AG09309 (cell line): ENCODE measurements at places on chromosomes 12 and 14.
A peak's percentile ranks its signal among the peaks of the same experiment; 100 is the strongest.

DNA sequence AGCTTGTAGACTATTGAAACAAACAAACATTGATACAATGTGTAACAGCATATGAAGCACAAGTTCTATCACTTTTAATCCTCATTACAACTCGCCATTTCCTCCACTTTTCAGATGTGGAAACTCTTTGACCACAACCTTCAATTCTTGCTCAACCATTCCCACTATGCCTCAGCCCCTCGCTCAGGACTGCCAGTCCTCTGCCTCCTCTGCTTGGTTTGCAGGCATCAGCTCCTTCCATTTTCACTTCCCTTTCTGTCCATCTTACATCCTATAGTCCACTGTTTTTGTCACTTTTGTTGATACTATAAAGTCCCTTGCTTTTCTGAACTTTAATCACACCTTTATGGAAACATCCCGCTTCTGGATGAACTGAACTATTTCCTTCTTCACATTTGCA, 28.2 kb upstream of the CD27 start:
- DNase-seq = no peak

DNA sequence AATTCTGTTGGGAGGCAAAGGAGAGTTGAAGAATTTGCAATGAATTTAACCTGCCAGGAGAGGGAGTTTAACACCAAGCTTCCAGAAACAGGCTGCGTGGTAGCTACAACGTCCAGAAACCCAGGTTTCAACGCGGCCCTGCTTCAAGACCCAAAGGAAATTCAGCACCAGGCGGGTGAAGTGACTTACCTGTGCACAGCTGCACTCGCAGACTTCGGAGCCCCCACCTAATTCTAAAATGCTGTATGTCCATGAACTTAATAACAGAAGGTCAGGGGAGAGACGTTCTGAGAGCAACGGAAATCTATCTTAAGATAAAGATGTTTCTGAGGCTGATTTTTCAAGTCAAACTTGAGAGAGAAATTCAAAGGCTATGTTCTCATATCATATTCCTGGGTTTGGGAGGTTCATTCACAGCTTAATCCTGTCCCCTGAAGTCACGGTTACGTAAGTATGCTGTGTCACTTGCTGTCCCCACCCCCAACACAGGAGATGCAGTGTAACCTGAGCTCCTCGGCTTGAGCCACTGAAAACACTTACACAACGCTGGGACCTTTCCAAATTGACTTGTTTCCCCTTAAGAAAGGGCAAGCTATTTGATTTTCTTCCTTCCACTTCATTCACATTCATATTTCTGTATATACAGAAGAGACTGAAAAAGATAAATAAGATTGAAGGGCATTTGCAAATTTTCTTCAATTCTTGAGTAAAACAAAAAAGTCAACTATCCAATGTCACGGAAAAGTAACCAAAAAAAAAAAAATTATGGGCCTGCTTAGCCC, 22.7 kb downstream of the CLIP1 start:
- peak; percentile 88 for DNase-seq

DNA sequence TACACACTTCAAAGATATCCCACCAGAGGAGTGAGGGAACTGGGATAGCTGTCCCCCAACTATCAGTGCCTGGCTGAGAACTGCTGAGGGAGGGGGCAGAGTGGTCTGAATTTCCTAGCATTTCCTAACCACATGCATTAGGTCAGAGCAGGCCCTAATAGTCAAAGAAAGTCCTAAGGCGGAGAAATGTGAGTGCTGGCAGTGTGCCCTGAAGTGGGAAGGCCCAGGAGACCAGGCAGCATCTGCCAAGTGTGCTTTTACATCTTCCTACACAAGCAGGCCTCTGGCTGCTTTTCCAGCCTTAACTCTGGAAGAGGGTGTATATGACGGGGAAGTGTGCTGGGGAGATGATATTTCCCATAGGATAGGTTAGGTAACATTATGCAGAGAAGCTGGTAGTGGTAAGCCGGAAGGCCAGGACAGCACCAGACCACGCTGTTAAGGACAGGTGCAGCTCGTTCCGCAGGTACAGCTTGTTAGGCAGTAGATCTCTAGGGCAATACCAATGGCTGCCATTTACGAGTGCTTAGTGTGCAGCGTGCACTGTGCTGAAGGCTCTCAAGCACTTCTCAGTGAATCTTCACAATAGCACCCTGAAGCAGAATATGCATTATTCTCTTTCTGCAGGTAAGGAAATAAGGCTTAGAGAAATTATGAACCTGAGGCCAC, 9.1 kb upstream of the CCDC198 start:
- no peak for DNase-seq

DNA sequence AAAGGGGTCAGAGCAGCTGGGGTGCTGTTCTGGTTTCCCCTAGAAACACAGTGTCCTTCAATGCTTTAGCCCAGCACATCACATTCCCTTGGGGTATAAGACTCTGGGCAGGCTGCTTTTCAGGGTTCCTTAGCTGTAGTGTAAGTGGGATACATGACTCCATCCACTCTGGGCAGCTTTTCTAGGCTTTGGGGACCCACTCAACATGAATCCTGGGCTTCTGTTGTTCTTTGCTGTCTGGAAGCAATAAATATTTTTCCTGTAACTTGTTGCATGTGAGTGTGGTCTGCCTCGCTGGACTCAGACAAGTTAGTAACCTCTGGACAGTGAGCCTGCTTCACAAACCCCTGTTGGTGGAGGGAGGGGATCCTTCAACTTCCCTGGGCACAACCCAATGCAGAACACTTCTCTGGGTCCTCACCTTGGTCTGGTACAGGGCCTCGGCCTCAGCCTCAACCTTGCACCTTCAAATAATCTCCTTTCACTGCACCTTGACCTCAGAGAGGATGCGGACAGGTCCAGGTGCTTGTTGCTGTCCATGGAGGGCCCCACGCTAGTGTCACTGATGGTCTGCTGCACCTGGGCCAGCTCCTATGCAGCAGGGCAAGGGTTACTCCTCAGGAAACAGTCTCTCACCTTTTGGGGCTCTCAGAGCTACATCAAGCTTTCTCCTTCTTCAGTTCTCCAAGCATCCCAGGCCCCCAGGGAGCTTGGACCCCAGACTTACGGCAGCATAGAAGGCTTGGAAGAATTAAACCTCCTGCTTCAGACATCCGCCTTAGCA, 13.5 kb upstream of the KRT73 start:
- no peak for DNase-seq

DNA sequence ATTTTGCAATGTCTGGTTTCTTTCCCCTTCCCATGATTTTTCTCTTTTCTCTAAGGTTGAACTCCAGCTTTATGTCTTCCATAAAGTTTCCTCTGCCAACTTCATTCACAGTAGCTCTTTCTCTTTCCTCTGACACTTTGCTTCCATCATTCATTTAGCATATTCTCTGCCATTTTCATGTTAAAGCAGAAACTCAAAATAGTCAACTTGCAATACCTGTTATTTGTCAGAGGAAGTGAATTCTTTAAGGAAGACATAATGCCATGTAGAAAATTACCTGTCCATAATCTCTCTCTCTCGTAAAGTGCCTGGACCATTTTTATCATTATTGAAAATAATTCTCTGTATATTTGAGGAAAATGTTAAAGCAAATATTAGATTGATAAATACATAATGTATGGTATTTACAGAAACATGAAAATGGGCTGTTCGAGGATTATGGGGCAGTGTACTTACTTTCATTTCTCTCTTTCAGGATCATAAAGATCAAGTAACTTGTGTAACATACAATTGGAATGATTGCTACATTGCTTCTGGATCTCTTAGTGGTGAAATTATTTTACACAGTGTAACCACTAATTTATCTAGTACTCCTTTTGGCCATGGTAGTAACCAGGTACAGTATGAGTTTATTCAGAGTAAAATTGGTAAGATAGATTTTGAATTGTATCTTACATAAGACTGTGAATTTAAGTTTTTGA, 12.6 kb downstream of the NEDD1 start:
- no peak for DNase-seq

- DNase-seq = no peak
Measured at GRCh38 chr12:100372853-100373640, 16.2 kb downstream of the SLC17A8 start.

- no peak for DNase-seq
Measured at GRCh38 chr14:22164616-22165015, 424.4 kb downstream of the DAD1 start.

- no peak for DNase-seq
Measured at GRCh38 chr12:1122786-1123185, 131.8 kb downstream of the ERC1 start.

- no peak for DNase-seq
Measured at GRCh38 chr14:101709962-101710931, 51.3 kb upstream of the PPP2R5C start.

- peak; percentile 47 for DNase-seq
Measured at GRCh38 chr12:85626001-85626783, 210.0 kb downstream of the RASSF9 start.

DNA sequence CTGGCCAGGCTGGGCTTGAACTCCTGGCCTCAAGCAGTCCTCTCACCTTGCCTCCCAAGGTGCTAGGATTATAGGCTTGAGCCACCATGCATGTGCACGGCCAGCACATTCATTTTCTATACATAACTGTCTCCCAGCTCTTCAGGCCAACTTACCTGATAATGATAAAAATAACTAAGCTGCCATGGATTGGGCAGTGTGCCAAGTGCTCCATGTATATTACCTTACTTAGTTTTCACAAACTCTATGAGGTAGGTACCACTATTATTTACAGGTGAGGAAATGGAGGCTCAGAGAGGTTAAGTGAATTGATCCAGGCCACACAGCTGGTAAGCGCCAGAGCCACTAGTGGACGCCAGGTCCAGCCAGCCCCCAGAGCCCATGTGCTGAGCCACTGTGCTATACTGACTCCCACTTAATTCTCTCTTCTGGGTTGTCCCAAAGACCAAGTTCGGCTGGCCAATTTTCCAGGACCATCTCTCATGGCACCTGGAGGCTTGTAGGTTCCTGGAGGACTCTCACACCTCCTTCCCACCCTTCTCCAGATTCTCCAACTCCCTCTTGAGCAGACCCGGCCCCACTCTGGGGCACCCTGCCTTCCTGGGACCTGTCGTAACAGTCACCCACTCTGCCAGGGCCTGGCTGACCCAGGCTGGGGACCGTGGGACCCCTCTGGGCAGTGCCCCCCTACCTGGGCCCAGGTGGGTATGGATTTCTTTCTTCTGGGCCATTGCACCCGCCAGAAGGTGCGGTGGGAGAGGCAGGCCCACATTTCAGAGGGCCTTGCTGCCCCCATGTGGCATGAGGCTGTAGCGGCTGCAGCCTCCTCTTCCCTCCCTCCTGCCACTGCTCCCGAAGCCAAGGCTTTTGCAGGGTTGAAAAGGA, 30.2 kb upstream of the CIPC start:
- DNase-seq = no peak

- DNase-seq = no peak
Measured at GRCh38 chr12:49936925-49937324, 13.6 kb upstream of the AQP2 start.

DNA sequence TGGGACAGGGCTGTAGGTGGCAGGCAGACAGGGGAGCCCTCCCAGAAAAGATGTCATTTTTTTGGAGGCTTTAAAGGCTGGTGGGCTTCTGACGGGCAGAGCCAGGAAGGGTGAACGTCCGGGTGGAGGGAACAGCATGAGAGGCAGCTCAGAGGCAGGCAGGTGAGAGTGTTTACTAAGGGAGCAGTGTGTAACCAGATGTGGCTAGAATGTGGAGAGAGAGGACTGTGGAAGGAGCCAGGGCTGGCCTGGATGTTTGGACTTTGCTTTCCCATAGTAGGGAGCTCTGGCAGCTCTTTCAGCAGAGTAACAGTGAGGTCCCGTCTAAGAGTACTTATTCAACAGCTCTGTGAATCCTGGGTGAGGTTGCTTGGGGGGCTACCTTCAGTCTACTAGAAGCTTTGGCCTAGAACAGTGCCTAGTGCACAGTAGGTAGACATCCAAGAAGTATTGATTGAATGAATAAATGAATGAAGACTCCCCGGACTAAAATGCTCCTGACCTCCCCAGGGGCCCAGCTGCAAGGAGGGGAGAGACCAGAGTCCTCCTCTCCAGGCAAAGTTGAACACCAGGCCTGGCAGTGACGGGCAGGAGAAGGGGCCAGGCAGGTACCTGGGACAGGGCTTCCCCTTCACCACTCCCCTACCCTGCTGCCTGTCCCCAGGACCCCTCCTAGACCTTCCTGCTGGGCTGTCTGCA, 8.5 kb downstream of the FAM222A start:
- no peak for DNase-seq

- DNase-seq = no peak
Measured at GRCh38 chr14:69537900-69538299, 36.8 kb downstream of the CCDC177 start.

DNA sequence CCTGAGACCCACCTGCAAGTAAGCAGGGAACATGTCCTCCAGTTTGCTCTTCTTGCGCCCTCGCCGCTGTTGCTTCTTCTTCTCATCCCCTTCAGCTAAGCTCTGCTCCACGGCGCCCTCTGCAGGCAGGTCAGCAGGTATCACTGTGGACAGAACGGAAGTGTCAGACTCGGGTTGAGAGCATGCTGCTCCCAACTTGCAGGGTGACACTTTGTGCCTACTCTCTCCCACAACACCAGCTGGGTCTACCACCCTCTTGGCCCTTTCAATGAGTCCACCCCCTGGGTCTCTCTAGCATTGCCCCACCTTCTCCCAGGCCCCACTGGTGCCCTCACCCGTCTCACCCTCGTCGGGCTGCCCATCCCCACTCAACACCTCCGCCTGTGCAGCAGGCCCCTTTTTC, 16.7 kb downstream of the KMT2D start:
- no peak for DNase-seq

GRCh38 chr12:62933220-62933601, 1.7 kb downstream of the PPM1H start:
- no peak for DNase-seq

GRCh38 chr14:66216763-66217162, 269.4 kb upstream of the CCDC196 start:
- DNase-seq = no peak

- DNase-seq = no peak
Measured at GRCh38 chr14:59160506-59160905, 28.0 kb upstream of the DAAM1 start.

GRCh38 chr14:75422169-75422568, 5.7 kb upstream of the JDP2 start:
- DNase-seq = peak; percentile 59

GRCh38 chr12:107163413-107163812, 70.1 kb upstream of the CRY1 start:
- DNase-seq = no peak

- no peak for DNase-seq
Measured at GRCh38 chr14:105999361-106000028, 473.1 kb downstream of the TMEM121 start.

GRCh38 chr14:77037215-77037937, 8.9 kb upstream of the IRF2BPL start:
- no peak for DNase-seq

DNA sequence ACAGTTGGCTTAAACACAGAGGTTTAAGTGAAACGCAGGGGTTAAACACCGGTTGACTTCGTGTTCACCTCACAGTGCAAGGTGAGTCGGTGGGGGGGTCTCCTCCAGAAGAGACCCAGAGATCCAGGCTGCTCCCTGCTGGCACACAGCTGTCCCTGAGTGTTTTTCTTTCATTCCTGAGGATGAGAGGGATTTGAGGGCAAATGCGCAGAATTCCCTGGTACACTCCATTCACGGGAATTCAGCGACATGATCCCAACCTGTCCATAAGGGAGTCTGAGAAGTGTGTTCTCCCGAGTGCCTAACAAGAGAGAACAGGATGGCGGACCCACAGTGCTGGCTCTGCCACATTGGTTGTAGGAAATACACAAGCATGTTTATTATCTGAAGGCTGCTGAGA, 107.2 kb upstream of the ESRRB start:
- DNase-seq = no peak

GRCh38 chr12:15541996-15542631, 219.8 kb downstream of the PTPRO start:
- DNase-seq = no peak

- no peak for DNase-seq
Measured at GRCh38 chr12:45582986-45583659, 146.4 kb upstream of the ARID2 start.
